HT1080 (cell line): ENCODE measurements at places on chromosomes 1 and 21.

DNA sequence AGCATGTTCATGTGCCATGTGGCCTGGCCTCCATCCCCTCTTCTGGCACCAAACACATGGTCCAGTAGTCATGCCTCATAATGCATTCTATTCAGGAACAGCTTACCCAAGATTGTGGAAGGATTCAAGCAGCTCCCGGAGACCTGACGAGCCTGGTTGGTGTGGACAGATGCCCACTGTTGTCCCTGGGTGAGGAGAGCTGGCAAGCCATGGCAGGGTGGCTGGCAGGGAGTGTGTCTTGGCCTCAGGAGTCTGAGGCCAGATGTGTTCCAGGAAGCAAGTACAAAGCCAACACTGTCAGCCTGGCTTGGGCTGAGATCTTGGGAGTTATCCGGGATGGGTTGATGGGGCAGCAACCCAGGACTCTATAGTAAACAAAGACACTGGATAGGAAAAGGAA lies 7.3 kb upstream of the FABP3 start:
- no peak for DNase-seq

DNA sequence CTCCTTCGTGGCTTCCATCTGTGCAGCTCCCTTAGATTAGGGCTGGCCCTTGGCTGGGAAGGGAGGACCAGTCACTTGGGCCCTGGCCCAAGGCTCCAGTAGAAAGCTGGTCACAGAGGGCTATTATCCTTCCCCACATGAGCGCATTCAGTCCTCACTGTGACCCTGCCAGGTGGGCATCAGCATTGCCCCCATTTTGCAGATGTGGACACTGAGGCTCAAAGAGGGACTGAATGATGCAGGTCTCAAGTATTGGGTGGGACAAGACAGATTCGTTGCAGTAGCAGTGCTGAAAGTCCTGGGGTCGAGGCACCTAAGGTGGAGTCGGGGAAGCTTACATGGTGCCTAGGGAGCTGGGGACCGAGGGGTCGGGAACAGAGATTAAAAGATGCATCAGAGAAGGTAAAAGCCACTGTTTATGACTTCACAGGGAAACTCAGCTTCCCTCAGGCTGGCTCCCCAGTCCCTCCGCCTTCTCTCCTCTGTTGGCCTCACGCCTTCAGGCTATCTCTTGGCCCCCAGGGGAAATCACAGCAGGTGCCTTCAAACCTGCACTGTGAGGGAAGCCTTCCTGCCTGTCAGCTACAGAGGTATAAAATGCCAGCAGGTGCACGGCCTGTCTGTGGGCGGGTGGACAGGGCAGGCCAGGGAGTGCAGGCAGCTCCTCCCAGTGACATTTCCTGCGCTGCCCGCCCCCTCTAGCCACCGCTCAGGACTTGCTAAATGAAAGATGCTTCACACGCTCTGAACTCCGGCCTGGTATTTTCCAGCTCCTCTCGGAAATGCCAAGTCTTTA lies 178.4 kb downstream of the GRIK3 start:
- no peak for DNase-seq

DNA sequence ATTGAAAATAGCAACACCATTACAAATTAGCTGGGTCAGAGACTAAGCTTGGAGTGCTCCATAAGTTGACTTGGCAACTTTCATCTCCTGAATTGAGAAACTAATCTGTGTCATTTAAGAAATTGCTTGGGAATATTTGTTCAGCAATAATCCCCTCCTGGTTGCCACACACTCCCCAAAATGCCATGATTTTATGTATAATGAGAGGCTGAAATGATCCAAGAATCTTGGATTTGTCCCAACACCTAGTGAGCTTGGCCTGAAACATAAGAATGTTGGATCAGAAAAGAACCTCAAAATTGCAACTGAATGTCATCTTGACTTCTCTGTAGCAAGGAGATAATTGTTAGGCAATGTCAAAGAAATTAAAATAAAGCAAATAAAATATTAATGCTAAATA lies 805.9 kb upstream of the ADAMTS5 start:
- DNase-seq = no peak

- no peak for DNase-seq
Observed at GRCh38 chr1:10495952-10496351, 21.2 kb downstream of the PEX14 start.
